NCI-H526 treated with DMSO at 0.1 percent for 48 hours (cell line): ENCODE measurements at places on chromosomes 2 and 18.

DNA sequence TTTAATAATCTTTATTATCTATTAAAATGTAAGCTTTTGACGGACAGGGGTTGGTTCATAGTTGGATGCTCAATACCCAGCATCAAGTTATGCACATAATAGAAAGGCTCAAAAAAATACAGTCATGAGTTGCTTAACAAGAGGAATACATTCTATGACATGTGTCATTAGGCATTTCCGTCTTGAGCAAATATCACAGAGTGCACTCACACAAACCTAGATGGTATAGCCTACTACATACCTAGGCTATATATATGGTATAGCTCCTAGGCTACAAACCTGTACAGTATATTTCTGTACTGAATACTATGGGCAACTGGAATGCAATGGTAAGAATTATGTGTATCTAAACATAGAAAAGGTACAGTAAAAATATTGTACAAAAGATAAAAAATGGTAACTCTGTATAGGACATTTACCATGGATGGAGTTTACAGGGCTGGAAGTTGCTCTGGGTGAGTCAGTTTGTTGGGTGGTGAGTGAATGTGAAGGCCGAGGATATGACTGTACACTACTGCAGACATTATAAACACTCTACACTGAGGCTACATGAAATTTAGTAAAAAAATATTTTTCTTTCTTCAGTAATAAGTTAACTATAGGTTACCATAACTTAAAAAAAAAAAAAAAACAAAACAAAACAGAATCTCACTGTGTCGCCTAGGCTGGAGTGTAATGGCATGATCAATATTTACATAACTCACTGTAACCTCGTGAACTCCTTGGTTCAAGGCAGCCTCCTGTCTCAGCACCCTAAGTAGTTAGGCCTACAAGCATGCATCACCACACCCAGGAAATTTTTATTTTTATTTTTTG is 201.2 kb downstream of the NBAS start:
- DNase-seq: no peak

DNA sequence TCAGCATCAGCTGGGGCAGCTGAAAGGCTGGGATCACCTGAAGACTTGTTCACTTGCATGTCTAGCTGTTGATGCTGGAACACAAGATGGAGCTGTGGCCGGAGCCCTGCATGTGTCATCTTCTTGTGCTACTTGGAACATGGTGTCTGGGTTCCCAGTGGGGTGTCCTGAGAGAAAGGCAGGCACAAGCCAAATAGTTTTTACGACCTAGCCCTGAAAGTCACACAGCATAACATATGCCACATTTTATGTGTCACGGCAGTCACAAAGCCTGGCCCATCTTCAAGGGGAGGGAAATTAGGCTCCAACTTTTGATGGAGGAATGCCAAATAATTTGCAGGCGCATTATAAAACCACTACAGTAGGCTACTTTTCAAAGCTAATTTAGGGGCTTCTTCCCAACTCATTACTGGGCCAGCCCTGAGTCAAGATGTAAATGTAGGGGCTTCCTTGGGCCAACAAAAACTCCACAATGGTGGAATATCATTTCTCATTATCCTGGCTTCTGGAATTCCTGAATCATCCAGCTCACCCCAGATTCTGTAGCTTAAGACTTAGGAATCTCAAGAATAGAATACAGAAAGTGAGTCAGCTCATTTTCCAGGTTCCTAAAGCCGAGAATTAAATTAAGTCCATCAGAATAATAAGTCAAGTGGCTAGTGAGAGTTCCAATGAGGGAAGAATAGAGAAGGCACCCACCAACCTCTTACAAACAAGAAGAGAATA is 543.0 kb downstream of the TNS1 start:
- no peak for DNase-seq

DNA sequence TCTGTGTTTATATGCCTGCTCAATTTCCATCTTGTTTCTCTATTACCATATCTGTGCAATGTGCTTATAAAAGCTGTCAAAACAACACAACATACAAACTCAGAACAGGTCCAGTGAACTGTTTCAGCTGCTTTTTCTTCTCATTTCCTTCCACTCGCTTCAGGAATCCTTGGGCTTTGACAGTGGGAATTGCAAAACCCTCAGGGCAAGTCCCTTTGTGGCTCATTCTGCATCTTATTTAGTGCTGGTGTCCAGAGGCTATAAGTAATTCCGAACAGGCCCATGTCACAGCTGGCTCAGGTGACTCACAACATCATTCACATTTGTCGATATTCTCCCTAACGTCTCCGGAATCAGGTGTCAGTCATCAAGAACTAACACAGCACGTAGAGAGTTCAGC is 309.9 kb upstream of the ZNF521 start:
- no peak for DNase-seq

GRCh38 chr2:168449419-168449818 is 6.7 kb upstream of the CERS6 start:
- no peak for DNase-seq

GRCh38 chr18:5309888-5310470 is 14.5 kb upstream of the ZBTB14 start:
- no peak for DNase-seq

DNA sequence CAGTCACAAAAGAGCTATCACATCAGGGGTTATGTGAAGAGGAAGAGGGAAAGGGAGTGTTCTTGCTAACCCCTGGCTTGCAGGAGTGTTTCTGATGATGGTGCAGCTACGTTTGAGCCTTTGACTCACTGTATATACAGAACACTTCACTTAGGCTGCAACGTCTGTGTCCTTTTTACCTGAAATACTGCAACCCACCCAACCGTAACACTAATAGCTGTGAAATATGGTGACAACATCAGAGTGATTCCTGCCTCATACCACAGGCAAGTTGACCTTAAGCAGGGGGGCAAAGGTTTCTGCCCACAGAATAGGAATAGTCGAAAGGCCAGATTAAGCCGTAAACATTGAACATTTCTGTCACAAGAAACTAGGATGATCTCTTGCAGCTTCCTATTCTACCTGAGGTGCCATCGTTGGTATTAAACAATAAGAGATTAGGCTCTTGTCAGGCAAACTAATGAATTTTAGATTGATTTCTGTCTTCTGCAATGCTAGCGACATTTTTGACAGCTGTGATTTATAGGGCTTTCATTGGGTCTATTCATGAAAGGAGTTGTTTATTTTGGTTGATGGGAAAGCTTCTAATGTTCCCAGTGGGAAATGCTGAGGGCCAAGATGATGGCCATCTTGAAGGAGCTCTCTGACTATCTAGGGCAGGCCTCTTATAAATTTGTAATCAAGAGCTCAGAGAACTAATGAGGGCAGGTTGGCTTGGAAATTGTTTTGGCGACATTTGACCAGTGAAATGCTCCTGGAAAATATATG is 316.8 kb downstream of the PIK3C3 start:
- DNase-seq: no peak

GRCh38 chr2:15729709-15730544 is 138.3 kb downstream of the DDX1 start:
- DNase-seq: peak; percentile 100

DNA sequence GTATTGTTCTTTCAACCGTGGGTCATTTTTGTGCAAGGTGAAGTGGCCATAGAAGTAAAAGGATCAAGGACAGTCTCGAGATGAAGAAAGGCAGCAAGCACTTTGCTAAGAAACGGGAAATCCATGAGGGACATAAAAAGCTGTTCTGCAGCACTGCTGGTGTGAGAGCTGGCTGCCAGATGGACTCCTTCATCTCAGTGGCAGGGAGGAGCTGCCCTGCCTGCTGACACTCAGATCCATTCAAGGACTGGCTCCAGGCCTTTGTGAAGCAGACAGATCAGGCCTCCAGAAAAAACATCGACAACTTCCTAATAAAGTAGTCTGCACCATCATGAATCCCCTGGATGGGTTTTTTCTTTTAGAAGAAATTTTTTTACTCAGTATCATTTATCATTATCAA is 29.5 kb downstream of the RMC1 start:
- no peak for DNase-seq

- DNase-seq: no peak
Observed at GRCh38 chr2:41954304-41955291, 93.2 kb upstream of the PKDCC start.

GRCh38 chr2:231810905-231811304 is 24.7 kb downstream of the COPS7B start:
- DNase-seq: no peak

DNA sequence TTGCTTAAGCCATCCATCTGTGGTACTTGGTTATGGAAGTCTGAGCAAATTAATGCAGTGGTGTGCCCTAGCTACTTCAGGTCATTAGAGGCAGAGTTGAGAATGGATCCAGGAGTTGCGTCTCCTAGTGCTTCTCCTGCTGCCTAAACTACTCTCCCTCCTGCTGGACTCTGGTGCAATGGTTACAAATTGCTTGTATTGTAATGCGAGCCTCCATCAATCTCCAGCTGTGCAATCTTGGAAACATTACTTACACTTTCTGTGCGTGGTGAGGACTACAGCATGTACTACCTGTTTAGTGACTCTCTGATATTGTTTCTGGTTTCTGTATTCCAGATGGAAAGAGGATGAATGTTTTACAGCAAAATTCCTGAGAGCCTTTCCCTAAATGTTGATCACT is 119.0 kb upstream of the CYRIA start:
- DNase-seq: no peak

DNA sequence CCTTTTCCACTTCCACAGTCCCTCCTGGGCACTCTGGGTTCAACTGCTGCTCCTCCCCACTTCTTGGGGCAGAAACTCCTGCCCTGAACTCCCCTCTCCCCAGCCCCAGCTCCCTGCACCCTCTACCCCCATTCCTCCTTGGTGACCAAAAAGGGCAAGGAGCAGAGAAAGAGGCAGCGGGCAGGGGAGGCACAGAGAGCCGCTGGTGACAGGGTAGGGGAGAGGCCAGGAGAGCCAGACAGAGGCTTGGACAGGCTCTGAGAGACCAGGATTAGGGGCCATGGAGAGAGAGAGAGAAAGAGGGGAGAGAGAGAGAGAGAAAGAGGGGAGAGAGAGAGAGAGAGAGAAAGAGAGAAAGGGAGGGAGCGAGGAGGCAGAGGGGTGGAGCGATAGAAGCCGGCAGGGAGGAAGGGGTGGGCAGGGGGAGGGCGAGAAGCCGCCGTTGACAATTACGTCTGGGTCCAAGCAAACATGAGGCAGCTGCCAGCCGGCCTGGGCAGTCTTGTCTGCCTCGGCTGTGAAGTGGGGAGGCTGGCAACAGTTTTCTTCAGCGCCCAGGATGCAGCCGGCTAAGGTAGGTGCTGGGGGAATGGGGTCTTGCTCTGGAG is at the start of gene KCNIP3:
KCNIP3 (plus strand) TSS at position 468 of the 608 bp plus-strand sequence; CDS start at position 560, 92 bp downstream.
- DNase-seq: peak; percentile 48

GRCh38 chr2:95323347-95324155 is 26.4 kb downstream of the KCNIP3 start:
- DNase-seq: peak; percentile 21
